ENCODE measurements at places on chromosomes 7 and 10.

GRCh38 chr10:131444862-131445461, 133.4 kb upstream of the TCERG1L start:
- DNase-seq, result no peak

- DNase-seq, result no peak
These were observed 72.5 kb upstream of the BTBD16 start for GRCh38 chr10:122198631-122199030.

DNA sequence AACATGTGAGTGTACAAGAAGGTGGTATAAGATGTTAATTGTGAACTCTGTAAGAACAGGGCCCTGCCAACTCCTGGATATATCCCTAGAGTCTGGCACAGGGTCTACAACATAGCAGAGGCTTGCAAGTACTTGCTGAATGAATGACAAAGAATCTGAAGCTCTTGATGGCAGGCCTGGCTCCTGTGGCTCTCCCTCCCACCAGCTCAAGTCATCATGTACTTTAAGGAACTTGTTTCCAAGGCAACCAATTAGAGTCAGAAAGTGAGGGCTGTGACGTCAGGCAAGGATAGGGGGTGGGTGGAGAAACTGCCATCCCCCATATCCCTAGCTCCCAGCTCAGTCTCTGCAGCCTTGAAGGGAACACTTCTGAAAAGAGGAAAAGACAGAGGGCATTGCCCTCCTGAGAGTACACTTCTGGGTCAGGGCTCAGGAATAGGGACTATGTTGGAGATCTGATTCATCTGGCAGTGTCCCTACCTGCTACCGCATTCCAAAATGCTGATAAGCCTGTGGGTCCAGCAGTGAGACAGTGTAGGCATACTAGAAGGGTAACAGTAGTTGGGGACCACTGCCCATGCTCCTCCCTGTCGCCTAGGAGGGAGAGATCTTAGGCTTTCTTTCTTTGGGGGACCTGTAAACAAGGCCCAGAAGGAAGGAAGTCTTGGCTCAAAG, 34.6 kb upstream of the BTRC start:
- DNase-seq, result no peak

DNA sequence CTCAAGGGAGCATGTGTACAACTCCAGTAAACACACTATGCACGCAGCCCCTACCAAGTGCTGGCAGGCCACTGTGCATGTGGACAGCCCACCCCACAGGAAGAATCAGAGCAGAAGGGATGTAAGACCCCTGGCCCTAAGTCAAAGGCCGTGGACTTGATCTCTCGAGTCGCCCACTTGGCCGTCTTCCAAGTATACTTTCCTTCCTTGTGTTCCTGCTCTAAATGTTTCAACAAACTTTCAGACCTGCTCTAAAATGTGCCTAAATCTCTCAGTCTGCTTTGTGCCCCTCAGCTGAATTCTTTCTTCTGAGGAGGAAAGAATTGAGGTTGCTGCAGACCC, 21.1 kb upstream of the NOM1 start:
- no peak for DNase-seq

- DNase-seq, result no peak
These were observed 1066.7 kb downstream of the GRM8 start for GRCh38 chr7:126185959-126186580.

- no peak for DNase-seq
These were observed 93.0 kb downstream of the EBF3 start for GRCh38 chr10:129870961-129871621.

- no peak for DNase-seq
These were observed 109.5 kb upstream of the HABP2 start for GRCh38 chr10:113443141-113443925.

- DNase-seq, result no peak
These were observed 5.0 kb downstream of the PRKAG2 start for GRCh38 chr7:151871904-151872303.

GRCh38 chr7:133645884-133646391, 393.1 kb downstream of the EXOC4 start:
- no peak for DNase-seq

DNA sequence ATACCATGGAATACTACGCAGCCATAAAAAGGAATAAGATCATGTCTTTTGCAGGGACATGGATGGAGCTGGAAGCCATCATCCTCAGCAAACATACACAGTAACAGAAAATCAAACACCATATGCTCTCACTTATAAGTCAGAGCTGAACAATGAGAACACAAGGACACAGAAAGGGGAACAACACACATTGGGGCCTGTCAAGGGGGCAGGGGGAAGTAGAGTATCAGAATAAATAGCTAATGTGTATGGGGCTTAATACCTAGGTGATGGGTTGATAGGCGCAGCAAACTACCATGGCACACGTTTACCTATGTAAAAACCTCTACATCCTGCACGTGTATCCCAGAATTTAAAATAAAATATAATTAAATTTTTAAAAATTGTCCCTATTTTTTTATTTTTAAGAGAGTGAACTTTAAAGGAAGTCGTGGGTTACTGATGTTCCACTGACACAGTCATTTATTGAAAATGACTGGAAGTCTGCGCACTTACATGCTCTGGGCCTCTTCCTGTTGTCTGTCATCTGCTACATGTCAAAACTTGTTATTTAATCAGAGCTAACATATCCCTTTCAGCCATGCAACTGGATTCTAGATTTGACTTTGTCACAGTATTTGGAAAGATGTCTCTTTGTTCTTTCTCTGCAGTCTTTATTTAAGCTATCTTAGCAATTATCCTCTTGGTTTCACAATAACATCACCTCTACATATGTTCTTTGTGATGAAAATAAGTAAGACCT, 73.7 kb upstream of the ABCB5 start:
- DNase-seq, result no peak

- no peak for DNase-seq
These were observed 207.6 kb upstream of the KLF14 start for GRCh38 chr7:130941322-130942210.

DNA sequence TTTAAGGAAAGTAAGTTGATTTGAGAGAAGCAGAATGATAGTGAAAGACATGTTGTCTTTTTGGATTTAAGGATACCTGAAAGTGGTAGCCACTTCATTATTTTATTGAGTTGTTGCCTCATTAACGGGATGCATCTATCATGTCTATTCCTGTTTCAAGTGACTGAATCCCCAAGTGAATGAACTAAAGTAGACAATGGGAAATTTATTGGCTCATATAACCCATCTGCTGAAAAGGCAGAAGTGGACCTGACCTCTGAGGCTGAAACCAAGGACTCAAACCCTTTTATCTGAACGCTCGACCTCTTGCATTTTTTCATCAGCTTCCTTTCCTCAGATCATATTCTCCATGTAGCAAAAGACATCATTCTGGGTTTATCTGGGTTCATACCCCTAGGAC, 465.6 kb upstream of the LRRN3 start:
- no peak for DNase-seq

DNA sequence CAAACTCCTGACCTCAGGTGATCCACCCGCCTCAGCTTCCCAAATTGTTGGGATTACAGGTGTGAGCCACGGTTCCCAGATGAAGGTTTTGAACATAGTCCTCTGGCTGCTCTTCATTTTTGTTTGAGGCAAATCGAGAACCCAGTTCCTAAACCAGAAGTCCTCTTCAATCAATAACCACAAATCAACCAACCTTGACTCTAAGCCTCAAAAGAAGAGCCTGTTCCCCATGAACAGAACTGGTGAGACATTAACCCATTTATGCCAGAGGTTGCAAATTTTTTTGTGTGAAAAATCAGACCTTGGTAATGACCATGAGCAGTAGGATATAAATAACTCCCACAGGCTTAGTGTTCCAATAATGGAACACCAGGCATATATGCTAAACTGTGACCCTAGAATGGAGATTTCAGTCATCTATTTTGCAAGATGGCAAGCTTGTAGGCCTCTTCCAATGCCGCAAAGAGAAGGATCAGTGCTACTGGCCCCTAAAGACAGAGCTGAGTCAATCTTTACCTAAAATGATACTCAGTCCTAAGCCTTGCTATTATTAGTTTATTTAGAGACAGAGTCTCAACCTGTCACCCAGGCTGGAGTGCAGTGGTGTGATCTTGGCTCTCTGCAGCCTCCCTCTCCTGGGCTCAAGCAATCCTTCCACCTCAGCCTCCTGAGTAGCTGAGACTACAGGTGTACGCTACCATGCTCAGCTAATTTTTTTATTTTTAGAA, 15.9 kb downstream of the KPNA7 start:
- DNase-seq, result no peak

DNA sequence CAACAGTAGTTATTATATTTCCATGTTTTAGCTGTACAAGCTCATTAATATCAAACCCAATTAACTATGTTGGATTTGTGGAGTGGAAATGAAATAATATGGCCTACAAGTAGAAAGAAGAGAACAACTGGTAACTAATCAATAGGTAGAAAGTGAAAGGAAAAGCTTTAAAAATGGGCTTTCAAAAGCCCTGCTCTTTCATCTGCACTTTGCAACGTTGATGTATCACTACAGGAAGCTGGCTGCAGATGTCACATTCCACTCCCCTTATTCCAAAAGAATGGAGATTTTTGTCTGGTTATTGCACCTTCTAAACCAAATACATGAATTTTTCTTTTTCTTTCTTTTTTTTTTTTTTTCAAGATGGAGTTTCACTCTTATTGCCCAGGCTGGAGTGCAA, 11.7 kb upstream of the MKI67 start:
- no peak for DNase-seq

DNA sequence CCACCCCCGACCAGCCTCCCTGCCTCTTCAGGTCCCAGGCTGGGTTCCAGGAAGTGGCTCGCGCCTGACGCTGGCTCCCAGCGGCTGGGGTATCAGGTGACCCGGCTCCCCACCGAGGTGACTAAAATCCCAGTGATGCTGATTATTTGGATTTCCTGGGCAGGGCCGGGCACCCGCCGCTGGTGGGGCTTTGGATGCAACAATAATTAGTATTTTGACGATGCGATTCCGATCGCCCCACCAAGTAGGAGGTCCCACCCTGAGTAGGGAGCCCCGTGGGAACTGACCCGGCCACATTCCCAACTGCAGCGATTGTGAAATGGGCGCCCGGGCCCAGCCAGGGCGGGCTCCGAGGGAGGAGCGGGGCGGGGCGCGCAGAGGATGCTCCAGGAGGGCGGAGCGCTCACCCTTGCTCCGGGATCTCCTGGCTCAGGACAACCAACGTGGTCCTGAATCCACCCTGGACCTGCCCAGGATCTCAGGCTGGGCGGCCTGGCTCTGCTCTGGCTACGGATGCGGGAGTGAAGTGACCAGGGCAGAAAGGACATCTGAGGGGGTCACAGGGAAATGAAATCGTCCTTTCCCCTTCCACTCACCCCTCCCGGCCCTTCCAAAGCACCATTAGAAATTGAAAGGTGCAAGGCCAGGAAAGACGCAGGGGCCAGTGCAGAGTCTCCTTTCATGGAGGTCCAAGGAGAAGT, 32.6 kb downstream of the DUSP5 start:
- DNase-seq, result no peak

GRCh38 chr10:71395621-71396020, 1.1 kb upstream of the CDH23 start:
- DNase-seq, result no peak

GRCh38 chr10:78479467-78479866, 445.8 kb downstream of the RPS24 start:
- no peak for DNase-seq

- DNase-seq, result no peak
These were observed 186.4 kb downstream of the FAM107B start for GRCh38 chr10:14588084-14588937.

- DNase-seq, result no peak
These were observed 139.8 kb upstream of the AOAH start for GRCh38 chr7:36863901-36864701.

- DNase-seq, result no peak
These were observed 22.6 kb downstream of the TES start for GRCh38 chr7:116232920-116233319.

DNA sequence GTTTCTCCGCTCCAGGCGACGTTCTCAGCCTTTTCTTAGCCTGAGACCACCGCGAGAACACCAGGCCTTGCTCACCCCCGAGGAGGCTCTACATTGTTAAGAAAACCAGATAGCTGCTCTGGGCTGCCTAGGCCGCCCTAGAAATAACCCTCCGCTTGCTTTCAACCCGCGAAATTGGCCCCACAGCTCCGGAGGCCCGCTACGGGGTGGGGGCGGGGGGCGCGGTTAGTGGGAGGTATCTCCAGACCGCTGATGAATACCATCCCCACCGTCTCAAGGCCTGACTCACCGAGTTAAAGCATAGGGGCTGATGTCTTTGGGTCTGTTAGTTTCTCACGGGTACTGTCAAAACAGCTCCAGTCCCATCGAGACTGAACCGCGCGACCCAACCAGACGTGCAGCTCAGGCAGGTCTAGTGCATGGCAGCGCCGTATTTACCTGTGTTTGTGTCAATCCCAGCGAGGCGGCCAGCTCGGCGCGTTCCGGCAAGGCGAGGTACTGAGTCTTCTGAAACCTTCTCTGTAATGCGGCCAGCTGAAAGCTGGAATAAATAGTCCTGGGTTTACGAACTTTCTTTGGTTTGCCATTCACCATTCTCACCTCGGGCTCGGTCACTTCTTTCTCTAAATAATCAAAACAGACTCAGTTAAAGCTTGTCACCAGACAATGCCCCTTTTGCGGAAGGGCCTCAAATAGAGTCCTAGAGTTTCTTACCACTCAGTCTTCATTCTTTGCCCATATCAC, 2.7 kb downstream of the DLX5 start:
- DNase-seq, result no peak

GRCh38 chr7:107208024-107208521, 39.3 kb downstream of the HBP1 start:
- DNase-seq, result no peak

Data from germinal center (tissue), 1 donor.